ENCODE measurements at places on chromosomes 3 and 15.

GRCh38 chr3:86982883-86983282 is 8.1 kb downstream of the VGLL3 start:
- no peak for DNase-seq

DNA sequence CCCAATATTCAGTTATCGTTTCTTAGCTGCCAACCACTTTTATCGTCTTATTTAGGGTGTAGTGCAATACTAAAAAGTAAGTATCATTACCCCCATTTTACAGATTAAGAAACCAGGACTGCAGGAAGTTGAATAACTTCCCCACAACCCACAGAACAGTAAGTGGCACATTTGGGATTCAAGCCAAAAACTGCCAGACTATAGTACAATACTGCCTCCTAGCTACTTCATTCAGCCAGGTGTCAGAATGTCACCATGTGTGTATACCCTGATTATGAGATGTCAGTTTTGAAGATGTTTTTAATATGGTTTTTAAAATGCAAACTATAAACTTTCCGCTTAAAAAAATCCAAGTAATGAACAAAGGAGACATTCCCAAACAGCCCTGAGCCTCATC is 74.2 kb upstream of the PROK2 start:
- DNase-seq: peak; percentile 54

GRCh38 chr15:33425142-33425541 is 114.4 kb downstream of the RYR3 start:
- no peak for DNase-seq

GRCh38 chr3:152595975-152596821 is 238.7 kb upstream of the P2RY1 start:
- no peak for DNase-seq

- peak; percentile 78 for DNase-seq
Observed at GRCh38 chr15:50107157-50107556, 11.9 kb downstream of the ATP8B4 start.

- no peak for DNase-seq
Observed at GRCh38 chr15:70046679-70047369, 50.9 kb downstream of the TLE3 start.

DNA sequence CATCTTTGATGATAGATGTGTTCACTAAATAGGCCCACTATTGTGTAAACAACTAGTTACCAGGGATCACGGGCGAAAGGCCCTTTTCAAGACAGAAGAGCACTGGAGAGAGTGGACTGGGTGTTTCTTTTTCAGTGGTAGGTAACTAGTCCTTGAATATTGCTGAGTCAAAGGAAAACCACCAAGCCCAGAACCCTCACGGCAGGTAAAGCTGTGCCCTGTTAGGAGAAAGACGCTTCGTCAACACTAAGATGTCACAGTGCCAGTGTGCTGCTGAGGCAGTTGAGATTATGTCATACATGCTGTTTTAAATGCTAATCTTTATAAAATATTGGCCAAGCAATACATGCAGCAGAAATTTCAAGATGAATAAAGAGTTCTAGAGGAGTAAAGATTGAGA is 578.6 kb downstream of the PYDC2 start:
- no peak for DNase-seq

DNA sequence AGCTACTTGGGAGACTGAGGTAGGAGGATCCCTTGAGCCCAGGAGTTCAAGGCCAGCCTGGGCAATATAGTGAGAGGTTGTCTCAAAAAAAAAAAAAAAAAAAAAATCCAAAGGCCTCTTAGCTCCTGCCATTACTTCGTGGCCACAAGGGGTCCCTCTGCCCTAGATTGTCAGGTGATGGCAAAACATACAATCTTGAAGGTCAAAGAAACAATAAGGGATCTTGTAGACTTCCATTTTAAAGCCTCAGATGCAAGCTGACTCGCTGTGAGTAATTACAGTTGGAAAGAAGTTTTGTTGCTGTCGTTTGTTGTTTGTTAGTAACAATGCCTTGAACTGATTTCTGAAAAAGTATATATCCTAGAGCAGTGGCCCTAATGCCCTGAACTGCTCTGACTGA is 55.9 kb upstream of the PLCL2 start:
- DNase-seq: peak; percentile 55

GRCh38 chr3:128761392-128761791 is 35.4 kb downstream of the RAB7A start:
- no peak for DNase-seq

GRCh38 chr3:15040844-15041243 is 24.3 kb downstream of the MRPS25 start:
- no peak for DNase-seq

DNA sequence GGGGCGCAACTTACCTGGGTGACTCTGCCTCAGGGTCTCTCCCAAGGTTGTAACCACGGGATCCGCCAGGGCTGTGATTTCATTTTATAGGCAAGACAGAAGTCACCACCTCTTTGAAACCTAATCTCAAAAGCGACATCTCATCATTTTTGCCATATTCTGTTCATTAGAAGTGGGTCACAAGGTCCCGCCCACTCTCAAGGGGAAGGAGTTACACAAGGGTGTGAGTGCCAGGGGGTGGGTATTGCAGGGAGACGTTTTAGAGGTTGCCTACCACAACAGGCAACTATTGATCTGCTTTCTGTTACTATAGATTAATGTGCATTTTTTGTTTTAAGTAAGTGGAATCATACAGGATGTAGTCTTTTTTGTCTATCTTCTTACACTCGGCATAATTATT is 56.6 kb upstream of the ADPGK start:
- DNase-seq: no peak

DNA sequence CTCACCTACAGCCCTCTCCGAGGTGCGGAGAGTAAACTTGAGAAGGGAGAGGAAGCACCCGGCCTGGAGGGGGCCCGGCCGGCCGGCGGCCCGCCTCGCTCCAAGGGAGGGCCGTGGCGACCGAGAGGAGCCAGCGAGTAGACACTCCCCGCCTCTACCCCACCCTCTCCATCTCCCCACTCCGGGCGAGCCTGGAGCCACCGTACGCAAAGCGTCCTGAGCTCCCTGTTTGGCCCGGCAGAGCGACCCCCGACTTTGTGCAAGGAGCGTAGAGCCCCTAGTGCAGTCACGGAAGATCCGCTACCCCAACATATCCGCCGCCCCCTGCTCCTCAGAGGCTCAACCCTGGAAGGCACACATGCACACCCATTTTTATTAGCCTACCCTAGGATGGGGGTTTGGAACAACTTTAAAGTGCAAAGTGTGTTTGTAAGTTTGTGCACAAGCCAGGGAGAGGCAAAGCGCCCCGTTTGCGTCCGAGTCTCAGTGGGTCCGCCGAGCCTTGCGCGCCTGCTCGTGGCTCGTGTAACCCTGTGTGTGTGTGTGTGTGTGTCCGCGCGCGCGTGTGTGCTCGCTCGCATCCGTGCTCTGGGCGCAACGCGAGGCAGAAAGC is 508 bp upstream of the SMAD6 start:
- DNase-seq: no peak

DNA sequence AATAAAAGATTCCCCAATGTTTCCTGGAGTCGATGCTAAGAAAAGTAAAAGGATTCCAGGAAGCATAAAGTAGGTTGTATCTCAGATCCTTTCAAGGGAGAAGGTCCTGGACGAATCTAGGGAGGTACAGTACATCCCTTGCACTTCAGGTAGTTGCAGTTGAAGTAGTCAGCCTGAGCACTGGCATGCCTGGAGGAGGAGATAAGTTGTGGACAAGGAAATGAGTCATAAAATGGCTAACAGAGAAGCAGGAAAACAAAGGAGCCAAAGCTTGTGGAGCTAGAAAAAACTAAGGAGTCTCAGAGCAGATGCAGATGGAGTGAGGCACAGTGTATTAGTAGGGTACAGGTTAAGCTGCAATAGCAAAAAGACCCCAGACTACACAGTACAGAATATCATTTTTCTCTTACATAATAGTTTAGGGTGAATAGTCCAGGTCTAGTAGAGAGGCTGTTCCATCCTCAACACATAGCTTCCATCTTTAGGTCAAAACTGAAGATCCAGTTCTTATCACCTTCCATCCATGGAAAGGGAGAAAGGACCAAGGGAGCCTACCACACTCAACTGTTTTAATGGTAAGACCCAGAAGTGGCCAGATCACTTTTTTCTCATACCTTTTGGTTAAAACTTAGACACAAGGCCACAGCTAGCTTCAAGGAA is 41.3 kb downstream of the COL6A5 start:
- DNase-seq: no peak

DNA sequence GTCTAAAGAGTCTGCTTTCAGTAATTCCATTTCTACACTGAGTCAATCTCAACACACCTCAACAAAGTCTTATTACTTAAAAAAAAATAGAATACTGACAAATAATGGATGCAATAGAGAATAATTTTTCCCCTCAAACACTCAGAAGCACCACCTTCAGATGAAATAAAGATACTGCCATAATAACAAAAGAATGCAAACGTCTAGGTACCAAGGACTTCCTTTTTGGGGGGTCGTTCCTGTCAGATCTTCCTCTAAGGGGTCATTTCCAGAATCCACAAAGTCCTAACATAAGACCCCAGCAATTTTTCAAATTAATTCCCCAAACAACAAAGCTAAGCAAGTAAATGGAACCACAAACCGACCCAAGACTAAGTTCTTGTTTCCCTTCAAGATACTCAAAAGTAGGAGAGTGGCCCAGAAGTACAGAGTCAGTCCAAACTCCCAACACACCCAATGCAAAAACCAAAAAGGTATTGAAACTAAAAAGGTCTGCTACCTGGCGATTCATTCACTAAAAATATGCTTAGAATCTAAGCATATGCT is 1.3 kb downstream of the RYK start:
- DNase-seq: no peak

DNA sequence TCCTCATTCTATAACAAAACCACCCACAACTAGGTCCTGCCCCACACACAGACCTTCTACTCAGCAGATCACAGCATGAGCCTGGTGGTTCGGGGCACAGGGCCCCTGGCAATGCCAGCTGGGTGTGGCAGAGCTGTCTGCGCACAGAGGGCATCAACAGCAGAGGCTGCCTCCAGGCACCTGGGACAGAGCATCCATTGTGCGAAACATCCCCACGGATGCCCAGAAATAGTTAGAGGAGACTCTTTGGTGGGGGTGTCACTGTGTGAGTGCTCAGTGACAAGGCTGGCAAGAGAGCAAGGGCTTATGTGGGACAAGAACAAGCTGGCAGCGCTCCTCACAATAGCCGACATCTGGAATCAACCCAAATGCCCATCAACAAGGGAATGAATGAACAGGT is 487.4 kb upstream of the PROK2 start:
- DNase-seq: no peak

DNA sequence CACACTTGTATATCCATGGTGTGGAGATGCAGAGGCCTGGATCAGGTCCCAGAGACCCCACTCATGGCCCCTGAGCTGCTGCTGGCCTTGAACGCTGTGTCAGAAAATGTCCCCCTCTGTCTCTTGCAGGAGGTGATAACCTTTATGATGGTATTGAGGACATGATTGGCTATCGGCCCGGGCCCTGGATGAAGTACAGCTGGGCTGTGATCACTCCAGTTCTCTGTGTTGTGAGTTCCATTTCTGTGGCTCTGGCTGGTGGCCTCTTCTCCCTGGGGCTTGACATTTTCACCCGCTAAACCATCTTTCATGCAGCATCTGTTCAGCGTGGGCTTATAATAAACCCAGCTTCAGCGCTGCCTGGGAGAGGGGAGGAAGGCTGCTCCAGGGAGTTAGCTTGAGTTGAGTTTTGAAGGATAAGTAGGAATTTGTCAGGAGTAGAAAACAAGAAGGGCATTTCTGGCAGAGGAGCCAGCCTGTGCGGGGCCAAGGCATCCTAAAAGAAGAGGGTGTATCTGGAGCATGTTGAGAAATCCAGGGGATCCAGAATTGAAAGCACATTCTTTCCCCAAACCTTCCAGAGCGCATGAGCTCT is 61.1 kb downstream of the GRIP2 start:
- DNase-seq: no peak

All from activated CD4-positive, alpha-beta T cell treated with anti-CD3 and anti-CD28 coated beads, Interleukin-10, Interleukin-2, amounts not matched to agents 100 ng/mL and 50 ng/mL, durations not matched to agents 16 hours and 8 hours (primary cell).